ENCODE measurements at places on chromosomes 5 and 9.

- DNase-seq, result peak; percentile 96
Measured at GRCh38 chr5:71932655-71933338, 174.5 kb upstream of the MAP1B start.

DNA sequence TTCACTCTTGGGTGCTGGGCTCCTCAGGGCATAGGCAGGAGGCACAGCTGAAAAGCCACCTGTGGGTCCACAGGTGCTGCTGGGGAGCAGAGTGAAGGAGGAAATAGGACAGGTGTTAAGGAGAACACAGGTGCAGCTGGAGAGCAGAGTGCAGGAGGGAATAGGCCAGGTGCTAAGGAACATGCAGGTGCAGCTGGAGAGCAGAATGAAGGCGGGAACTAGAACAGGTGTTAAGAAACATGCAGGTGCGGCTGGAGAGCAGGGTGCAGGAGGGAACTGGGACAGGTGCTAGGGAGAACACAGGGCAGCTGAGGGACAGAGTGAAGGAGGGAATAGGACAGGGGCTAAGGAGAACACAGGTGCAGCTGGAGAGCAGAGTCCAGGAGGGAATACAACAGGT, 43.8 kb upstream of the PLEKHG4B start:
- no peak for DNase-seq

- DNase-seq, result no peak
Measured at GRCh38 chr5:167452136-167452535, 839.3 kb upstream of the WWC1 start.

- DNase-seq, result no peak
Measured at GRCh38 chr5:75720882-75721281, 3.6 kb upstream of the POC5 start.

GRCh38 chr9:113675475-113675941, 200.6 kb upstream of the ZNF618 start:
- DNase-seq, result peak; percentile 96

- DNase-seq, result no peak
Measured at GRCh38 chr5:168853972-168854371, 274.8 kb upstream of the PANK3 start.

DNA sequence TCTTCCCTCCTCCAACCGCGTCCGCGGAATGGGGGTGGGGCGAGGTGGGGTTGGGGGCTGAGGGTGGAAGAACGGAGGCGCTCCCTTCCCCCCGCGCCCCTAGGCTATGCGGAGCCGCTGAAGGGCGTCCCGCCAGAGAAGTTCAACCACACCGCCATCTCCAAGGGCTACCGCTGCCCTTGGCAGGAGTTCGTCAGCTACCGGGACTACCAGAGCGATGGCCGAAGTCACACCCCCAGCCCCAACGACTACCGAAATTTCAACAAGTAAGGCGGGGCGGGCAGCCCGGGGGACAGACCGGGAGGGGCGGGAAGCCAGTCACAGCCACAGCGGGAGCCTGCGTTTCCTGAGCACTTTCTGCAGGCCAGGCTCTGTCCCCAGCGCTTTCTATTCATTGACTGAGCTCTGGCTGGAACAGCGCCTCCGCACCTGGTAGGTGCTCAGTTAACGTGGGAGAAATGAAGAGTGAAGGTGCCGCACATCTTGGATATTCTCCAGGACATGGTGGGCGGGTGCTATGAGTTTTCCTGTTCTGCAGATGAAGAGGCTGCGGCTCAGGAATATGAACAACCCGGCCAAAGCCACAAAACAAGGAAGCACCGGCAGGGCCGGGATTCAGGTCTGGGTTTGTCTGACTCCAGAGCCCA, 11.3 kb downstream of the MYOZ3 start:
- DNase-seq, result peak; percentile 50

GRCh38 chr5:159782197-159782994, 133.9 kb upstream of the ADRA1B start:
- no peak for DNase-seq

GRCh38 chr5:149273950-149274349, 2.3 kb downstream of the AFAP1L1 start:
- DNase-seq, result no peak

DNA sequence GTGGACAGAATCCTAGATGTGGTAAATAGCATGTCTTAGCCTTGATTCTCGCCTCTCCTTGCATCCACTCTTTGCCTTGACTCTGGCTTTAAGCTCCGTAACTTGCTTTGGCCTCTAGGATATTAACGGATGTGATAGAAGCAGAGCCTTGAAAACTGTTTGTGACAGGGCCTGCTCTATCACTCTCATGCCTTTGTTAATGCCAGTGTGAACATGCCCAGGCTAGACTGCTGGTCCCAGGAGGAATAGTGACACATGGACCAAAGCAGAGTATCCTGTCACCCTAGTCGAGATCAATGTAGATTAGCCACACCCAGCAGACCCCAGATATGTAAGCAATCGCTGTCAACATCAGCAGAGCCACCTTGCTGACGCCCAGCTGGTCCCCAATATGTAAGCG, 109.9 kb upstream of the C9orf72 start:
- DNase-seq, result no peak

GRCh38 chr5:132060501-132061161, at the start of gene IL3:
TSS of gene IL3 (plus strand) at chr5:132060655. CDS start at chr5:132060707, 52 bp downstream.
- DNase-seq, result peak; percentile 0

- DNase-seq, result no peak
Measured at GRCh38 chr9:114169029-114169951, 14.0 kb downstream of the COL27A1 start.

- DNase-seq, result peak; percentile 84
Measured at GRCh38 chr9:114516913-114517312, 11.6 kb upstream of the WHRN start.

DNA sequence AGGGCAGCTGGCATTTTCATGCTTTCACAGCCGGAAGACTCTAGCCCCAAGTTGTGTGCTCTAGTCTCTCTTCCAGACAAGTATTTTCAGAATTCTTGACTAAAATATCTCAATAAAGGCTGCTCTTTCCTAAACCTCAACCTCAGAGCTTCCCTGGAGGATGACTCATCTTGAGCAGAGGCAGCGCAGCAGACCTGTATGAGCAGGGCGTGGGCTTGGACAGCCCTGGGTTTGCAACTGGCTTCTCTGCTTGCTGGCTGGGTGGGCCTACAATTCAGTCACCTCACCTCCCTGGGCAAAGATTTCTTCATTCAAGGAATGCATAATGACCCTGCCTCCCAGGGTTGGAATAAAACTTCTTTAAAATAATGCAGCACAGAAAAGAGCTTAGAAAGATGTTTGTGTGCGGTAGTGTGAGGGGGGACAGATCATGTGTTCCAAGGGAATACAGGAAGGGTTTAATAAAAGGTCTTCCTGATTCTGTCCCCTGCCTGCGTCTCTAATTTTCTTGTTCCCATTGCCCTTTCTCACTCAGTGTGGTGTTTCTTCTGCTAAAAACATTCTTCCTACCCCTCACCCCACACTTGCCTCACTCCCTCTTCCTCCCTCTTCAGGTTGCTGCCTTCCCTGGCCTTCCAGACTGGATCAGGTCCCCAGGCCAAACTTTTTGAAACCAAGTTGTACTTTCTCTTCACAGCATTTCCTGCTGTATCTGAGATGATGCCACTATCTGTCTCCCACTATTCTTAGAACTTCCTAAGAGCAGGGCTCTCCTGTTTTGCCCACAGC, 39.4 kb upstream of the MAP1B start:
- peak; percentile 90 for DNase-seq

DNA sequence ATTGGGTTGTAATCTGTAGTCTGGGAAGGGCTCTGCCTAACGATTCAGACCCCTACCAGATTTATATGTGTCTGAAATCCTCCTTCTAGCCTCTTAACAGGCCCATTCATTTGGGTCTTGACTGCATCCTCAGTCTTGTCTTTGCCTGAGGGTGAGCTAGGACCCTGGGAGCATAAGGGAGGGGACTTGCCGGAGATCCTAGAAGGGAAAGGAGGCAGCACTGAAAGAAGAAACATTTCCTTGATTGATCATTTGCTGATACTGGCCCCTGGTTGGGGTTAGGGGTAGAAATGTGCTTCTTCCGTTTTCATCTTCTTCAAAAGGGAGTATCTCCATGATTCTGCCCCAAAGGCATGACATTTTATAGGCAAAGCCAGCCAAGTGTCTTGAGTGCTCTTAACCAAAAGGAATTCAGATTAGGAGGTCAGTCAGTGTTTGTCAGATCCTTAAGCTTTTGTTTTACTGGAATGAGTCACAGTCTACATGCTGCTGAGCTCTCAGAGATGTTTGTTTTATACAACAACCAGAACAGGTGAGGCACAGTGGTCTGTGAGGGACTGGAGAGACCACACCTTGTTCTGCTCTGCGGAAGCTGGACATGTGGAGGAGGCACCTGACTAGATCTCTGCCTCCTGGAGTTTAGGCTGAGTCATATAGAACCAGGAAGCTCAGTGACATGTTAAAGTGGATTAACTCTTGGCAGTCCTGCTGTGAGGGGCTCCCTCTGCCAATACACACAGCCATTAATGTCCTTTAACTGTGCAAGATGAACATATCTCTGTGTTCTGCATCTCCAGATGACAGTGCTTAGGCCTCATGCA, 37.7 kb downstream of the PCDHAC2 start:
- DNase-seq, result peak; percentile 90

GRCh38 chr5:172370237-172370640, 84.1 kb downstream of the SH3PXD2B start:
- DNase-seq, result no peak

- no peak for DNase-seq
Measured at GRCh38 chr5:135850231-135850630, 15.8 kb downstream of the SLC25A48 start.

GRCh38 chr5:66742083-66742895, 146.1 kb downstream of the MAST4 start:
- DNase-seq, result peak; percentile 24

DNA sequence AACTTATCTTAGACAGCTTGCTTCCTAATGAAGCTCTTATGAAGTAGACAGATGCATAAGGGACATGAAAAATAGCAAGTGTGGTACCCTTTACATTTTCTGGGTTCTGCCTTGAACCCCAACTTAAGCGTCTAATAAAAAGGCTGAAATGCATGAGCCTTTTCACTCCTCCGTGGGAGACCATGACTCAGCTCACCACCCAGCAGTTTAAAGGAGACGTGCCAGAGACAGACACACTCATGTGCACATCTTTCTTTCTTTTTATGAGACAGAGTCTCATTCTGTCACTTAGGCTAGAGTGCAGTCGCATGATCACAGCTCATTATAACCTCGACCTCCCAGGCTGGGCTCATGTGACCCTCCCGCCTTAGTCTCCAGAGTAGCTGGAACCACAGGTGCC, 22.3 kb downstream of the CTXN3 start:
- DNase-seq, result peak; percentile 36

- DNase-seq, result no peak
Measured at GRCh38 chr5:81961651-81962440, 10.0 kb upstream of the ATG10 start.

GRCh38 chr5:13985731-13986418, 41.4 kb upstream of the DNAH5 start:
- peak; percentile 92 for DNase-seq

- DNase-seq, result peak; percentile 36
Measured at GRCh38 chr5:218457-219291, 554 bp downstream of the SDHA start.

GRCh38 chr5:150642567-150642927, 2.1 kb downstream of the SYNPO start:
- peak; percentile 95 for DNase-seq

DNA sequence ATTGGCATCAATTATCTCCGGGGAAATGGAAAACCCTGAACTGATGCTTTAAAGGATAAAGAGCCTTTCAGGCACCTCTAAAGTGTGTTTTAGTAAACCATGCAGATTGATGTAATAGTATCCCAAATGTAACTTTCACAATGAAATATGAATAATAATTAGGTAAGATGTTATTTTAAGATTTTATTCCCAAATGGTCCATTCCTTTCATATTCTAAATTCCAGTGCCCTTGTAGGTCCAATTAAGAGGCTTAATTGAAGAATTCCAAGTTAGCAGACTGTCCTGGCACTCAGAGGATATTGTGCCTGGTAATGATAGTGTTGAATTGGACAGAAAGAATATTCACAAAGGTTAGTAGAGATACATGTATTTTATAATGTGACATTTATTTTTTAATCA, 352.5 kb upstream of the NUDT12 start:
- no peak for DNase-seq

DNA sequence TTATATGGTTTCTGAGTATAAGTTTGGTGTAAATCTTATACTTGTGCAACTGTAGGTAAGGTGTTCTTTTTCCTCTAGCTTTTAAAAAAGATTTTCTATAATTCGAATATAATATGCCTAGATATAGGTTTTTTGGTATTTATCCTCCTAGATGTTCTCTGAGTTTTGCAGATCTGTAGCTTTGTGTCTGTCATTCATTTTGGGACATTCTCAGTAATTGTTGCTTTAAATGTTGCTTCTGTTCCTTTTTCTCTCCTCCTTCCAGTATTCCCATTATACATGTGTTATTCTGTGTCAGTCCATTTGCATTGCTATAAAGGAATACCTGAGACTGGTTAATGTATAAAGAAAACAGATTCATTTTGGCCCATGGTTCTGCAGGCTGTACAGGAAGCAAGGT, 33.7 kb downstream of the LURAP1L start:
- DNase-seq, result no peak

GRCh38 chr5:155128786-155129512, 115.4 kb downstream of the KIF4B start:
- peak; percentile 14 for DNase-seq

DNA sequence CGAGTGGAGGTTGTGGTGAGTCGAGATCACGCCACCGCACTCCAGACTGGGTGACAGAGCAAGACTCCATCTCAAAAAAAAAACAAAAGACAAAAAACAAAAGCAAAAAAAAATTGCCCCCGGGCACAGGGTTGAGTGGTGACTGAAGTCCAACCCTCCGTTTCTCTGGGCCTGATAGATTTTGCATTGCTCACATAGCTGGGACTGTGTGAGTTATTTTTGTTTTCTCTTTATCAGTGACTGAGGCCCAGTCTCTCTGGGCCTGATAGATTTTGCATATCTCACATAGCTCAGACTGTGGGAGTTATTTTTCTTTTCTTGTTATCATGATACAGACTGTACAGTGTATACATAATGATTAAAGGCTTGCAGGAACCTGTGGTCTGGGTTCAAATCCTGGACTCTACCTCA, 2.6 kb upstream of the SLC28A3 start:
- DNase-seq, result peak; percentile 85

DNA sequence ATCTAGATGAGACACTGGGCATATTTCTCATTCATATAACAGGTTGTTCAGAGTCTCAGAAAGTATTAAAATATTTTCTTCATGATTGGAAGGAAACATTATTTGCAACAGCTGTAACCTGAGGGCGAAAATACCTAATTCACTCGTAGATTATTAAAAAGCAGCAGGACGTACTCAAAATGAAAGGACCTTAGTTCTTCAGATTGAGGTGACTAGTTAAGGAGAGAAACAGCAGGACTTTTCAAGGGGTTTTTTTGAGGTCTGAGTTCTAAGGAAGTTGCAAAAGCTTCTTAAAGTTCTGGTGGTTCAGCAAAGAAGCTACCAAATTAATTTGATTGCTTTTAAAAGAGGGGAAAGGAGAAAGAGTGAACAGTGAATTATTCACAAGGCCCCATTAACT, 174.9 kb downstream of the TMEM161B start:
- DNase-seq, result no peak

GRCh38 chr9:31744589-31744988, 639.9 kb upstream of the ACO1 start:
- DNase-seq, result no peak

- no peak for DNase-seq
Measured at GRCh38 chr5:36647046-36647445, 40.6 kb downstream of the SLC1A3 start.

- no peak for DNase-seq
Measured at GRCh38 chr5:54577528-54577927, 60.0 kb downstream of the SNX18 start.

All from Daoy (cell line).